ENCODE measurements at places on chromosomes 1 and 21. TPM values are rescaled to one million over a fixed set of nuclear protein-coding genes. Genes with fewer than 3 reads are reported as not detected.

DNA sequence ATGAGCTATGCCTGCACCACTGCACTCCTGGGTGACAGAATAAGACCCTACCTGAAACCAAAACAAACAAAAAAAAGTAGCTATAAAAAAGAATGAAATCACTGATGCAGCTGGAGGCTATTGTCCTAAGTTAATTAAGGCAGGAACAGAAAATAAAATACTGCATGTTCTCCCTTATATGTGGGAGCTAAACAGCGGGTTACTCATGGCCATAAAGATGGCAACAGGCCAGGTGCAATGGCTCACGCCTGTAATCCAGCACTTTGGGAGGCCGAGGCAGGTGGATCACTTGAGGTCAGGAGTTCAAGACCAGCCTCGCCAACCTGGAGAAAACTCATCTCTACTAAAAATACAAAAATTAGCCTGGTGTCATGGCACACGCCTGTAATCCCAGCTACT, 152.7 kb downstream of the PIK3R3 start:
- DNase-seq, result no peak

DNA sequence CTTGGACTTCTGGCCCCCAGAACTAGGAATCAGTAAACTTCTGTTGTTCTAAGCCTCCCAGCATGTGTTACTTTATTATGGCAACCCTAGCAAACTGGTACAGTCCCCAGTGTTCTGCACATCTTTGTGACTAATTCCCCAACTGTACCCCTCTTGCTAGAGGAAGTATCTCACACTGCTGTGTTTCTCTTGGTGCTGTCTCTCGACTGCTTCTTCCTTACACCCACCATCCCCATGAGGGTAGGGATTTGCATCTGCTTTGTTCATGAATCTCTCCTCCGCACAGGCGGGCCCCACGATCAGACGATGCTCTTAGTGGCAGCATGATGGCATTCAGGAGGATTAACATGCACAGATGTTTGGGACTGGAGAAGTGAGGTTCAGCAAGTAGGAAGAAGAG, 46.7 kb downstream of the CLIC6 start:
- no peak for DNase-seq

The OR2T3 gene
- not detected for total RNA-seq

DNA sequence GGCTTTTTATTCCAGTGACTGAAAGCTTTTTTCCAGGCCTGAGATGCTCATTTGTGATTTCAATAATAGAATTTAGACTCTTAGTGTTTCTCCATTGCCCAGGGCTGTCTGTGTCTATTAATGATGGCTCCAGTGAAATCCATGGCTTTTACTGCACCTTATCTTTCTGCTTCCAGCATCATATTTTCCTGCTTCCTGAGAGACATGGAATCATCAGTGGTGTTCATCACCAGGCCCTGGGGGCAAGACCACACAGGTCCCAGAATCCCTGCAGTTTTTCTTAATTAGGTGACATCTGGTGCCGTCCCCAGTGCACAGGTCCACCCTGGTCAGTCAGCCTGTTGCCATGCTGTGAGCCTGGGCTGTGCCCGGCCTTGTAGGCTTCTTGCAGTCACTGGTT, 15.5 kb downstream of the NT5C1A start:
- DNase-seq, result no peak

The FRRS1 gene
- total RNA-seq, result 4.3 TPM

DNA sequence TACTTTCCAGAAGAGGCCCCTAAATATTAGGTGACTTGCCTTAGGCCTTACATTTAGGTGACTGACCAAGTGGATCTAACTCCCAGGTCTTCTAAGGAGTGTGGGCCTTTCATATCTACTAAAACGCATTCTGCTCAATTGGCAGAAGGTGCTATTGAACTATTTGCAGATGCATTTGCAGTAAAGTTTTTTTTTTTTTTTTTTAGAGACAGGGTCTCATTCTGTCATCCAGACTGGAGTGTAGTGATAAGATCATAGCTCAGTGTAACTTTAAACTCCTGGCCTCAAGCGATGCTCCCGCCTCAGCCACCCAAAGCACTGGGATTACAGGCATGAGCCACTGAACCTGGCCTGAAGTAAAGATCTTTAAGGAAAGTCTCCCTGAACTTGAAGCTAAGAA, 13.0 kb upstream of the ACBD6 start:
- DNase-seq, result no peak

DNA sequence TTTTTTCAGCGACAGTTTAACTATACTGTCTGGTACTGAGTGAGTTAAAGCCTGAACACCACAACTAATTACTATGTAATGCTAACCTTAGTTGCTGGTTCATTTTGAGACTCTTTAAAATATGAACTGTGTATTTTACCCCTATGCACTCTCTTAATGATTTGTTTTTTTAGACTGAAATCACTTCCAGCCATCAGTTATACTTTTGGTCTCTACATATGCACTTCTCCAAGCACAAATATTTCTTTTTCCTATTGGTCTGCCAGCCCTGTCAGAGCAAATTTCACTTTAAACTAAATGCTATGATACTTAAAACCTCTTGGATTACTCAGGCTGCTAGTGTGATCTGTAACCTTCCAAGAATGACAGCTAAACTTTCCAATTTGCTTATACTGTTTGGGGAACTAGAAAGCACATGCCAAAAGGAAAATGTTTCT, 38.1 kb upstream of the SCYL3 start:
- DNase-seq, result no peak

The HSD3B2 gene
- total RNA-seq, result not detected

DNA sequence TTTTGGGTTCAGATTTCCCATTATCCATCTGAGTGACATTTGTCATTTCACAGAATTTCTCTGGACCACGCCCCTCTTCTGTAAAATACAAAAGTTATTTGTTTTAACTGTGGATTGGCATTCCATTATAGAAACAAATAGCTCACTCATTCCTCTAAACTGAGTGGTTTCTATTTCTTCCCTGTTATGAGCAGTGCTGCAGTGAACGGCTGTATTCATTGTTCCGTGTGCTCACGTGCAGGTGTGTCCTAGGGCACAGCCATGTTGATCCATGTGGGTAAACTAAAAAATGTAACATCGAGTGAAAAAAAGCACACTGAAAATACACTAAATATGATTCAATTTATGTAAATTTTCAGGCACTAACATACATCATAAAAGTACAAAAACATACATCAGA, 27.0 kb upstream of the IL12RB2 start:
- no peak for DNase-seq

The BARHL2 gene
- not detected for total RNA-seq

The DIPK1A gene
- total RNA-seq, result 3.8 TPM

DNA sequence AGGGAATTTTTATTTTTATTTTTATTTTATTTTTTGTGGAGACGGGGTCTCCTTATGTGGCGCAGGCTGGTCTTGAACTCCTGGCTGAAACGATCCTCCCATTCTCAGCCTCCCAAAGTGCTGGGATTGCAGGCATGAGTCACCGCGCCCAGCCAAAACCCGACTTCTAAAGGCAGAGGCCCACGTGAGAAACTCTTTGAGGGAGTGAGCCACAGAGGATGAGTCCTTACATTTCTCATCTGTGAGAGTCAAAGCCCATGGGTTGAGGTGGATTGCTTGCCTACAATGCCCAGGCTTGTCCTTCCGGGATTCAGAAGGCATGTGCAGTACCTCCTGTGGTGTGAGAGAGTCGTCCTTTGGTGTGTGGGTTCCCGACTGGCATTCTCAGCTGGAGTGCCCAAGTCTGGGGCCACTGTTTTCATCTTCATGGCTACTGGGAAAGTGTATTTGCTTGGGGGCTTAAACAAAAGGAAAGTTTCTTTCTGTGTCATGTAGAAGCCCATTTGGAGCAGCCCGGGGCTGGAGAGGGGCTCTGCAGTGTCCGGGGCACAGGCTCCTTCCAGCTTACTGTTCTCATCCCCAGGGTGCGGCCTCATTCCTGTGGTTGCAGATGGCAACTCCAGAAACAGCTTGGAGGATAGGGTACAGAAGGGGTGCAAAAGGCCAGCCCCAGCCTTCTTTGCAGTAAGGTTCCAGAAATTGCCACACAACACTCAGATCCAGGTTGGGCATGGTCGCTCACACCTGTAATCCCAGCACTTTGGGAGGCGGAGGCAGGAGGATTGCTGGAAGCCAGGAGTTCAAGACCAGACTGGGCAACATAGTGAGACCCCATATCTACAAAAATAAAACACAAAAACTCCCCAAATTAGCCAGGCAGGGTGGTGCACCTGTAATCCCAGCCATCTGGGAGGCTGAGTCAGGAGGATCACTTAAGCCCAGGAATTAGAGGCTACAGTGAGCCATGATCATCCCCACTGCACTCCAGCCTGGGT, 29.4 kb upstream of the CSF3R start:
- no peak for DNase-seq

GRCh38 chr1:246329900-246330299, 177.2 kb downstream of the SMYD3 start:
- no peak for DNase-seq

DNA sequence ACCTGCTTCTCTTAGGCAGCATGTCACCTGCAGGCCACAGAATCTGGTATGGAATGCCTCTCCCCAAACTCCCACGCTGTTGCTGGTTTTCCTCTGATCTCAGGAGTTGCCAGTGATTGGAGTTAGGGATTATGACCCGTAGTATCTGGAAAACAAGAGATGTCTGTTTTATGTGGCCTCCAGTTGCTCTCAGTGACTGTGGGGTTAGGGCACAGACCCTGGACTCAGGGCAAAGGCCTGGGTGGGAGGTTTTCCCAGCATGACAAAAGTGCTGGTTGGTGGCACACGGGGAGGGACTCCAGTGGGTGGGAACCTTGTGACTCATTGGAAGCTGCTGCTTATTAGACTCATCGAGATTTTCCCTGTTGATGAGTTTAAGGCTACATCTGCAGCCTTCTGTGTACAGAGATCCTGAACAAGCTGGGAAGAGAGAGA, at the start of gene NR1I3:
Gene NR1I3, minus strand, starts transcription at position 165 of the 435 bp plus-strand sequence. CDS start 1,638 bp downstream, outside the sequence.
- DNase-seq, result no peak

The CFAP126 gene
- not detected for total RNA-seq

DNA sequence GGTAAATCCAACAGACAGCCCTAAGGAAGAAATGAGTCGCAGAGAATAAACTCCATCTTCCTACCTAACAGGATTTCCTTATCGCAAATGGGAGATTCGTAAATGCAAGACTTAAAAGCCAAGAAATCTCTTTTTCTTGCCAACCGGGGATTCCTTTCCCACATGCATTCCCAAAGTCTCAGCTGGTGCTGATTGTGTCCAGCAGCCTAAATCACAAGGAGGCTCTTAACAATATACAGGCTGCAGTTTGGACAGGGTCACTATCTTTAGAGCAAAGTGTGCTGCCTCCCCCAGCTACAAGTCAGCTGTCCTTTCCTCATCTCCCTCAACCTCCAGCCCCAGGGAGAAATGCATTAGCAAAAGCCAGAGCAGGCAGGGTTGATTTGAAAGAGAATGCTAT, 189.8 kb upstream of the PLXNA2 start:
- no peak for DNase-seq

DNA sequence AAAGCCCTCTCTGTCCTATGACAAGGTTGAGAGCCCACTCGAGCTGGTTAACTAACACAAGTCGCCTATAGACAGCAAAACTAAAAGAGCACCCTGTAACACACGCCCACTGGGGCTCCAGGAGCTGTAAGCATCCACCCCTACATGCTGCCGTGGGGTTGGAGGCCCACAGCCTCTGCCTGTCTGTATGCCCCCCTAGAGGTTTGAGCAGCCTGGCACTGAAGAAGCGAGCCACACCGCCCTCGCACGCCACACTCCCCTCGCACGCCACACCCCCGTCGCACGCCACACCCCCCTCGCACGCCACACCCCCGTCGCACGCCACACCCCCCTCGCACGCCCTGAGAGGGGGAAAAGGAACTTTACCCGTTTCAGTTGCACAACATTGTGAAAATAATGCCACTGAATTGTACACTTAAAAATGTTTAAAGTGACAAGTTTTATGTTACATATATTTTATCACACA, 13.2 kb upstream of the HMGCL start:
- peak; percentile 59 for DNase-seq

DNA sequence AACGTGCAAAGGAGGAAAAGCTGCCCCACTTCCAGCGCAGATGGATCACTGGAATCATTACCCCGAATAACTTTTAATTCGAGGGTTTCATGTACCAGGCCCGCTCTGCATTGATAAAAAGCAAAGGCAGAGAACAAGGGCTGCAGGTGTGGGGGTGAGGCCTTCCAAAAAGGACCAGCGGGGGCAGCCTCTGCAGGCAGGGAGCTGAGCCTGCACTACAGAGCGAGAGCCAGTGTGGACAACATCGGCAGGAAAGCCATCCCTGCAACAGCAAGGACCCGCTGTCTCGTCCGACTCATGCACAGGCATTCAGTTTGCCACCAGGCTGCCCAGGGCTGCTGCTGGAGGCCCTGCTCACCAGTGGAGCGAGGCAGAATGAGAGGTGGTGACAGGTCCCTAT, 27.1 kb upstream of the AJAP1 start:
- peak; percentile 24 for DNase-seq

The IRF6 gene
- 0.34 TPM for total RNA-seq

The LPAR3 gene
- 2.4 TPM for total RNA-seq

DNA sequence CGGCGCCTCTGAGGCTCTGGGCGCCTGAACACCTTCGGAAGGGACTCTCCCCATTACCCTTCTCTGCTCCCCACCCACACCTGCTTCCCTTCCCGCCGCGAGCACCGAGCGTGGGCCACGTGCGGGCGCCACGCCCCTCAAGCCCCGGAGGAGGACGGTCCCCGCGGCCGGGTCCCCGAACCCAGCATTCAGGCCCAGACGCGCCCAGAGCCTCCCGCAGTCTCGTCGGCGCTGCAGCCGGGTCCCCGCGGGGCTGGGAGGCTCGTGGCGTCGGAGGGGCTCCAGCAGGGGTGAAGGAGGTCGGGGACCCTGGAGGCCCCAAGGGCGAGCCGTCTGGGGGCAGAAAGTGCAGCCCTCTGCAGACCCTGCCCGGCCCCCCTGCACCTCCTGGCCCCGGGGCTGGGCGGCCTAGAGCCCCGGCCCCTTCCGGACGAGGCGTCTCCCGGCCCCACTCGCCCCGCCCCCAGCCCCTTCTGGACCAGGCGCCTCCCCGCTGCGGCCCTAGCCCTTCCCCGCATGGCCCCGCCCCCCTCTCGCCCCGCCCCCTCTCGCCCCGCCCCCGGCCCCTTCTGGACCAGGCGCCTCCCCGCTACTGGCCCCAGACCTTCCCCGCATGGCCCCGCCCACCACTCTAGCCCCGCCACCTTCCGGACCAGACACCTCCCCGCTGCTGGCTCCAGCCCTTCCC, 378 bp upstream of the SMIM1 start:
- DNase-seq, result peak; percentile 97

- no peak for DNase-seq
Measured at GRCh38 chr1:207343675-207344074, 22.2 kb downstream of the CD55 start.

The TMPRSS15 gene
- total RNA-seq, result not detected

The PAX7 gene
- total RNA-seq, result 0.46 TPM

- DNase-seq, result no peak
Measured at GRCh38 chr1:48576565-48576964, 104.6 kb upstream of the SPATA6 start.

- DNase-seq, result no peak
Measured at GRCh38 chr21:34123609-34124008, 50.2 kb downstream of the MRPS6 start.

DNA sequence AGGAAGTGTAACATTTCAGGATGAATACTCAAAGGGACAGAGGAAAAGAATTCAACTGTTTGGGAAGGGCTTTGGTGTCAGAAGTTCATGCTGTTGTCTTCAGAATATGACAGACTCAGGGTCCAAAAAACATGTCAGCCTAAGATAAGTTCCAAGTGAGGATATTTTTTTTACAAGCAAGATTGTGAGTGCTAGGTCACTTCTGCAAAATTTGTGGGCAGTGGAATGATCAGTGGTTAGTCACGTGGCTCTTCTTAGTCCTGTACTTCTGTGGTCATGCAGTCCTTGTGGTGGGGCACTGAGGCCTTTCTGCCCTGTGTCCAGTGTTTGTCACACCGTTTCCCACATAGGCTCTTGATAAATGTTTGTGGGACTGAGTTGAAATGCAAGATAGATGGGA, 5.2 kb downstream of the RGL1 start:
- no peak for DNase-seq

GRCh38 chr21:24424776-24425175, 1182.5 kb downstream of the MRPL39 start:
- no peak for DNase-seq

Data from neural progenitor cell (in vitro differentiated cells).